ENCODE measurements at places on chromosomes 1 and 21. TPM values are rescaled to one million over a fixed set of nuclear protein-coding genes. Genes with fewer than 3 reads are reported as not detected.

Gene DYNLT5
- total RNA-seq, result 0.27 TPM

Gene TMCC2
- total RNA-seq, result 1.7 TPM

Gene GLMN
- total RNA-seq, result 20.0 TPM

Gene GBP5
- total RNA-seq, result not detected

All from thoracic aorta endothelial cell (primary cell).